Fibroblast of villous mesenchyme (primary cell): ENCODE measurements at places on chromosomes 12 and 14. TPM values are rescaled to one million over a fixed set of nuclear protein-coding genes. Genes with fewer than 3 reads are reported as not detected.
A peak's percentile ranks its signal among the peaks of the same experiment; 100 is the strongest.

DNA sequence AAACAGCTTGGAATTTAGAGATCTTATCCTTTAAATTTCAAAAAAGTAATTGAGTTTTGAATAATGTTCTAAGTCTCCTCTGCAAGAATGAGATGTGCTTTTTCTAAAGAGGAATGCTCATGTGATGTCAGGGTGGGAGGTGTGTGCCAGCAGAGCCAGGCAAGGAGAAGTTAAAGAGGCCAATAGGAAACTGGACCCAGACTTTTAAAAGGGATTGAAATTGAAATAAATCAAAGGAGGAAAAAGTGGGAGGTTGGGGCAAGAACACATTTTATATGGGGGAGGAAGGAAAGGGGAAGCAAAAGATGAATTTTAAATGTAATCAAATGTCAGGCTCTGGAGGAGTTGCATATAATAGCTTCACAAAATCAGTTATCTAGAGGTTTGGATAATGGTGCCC lies 126.1 kb downstream of the FIGNL2 start:
- no peak for DNase-seq

GRCh38 chr12:9760699-9761418 lies at the start of gene CD69:
Gene CD69, minus strand, starts transcription at chr12:9760901. Its CDS starts 81 bp downstream, at chr12:9760820.
- no peak for DNase-seq

GRCh38 chr12:72286526-72286925 lies 14.4 kb downstream of the TRHDE start:
- DNase-seq: no peak

- DNase-seq: no peak
Observed at GRCh38 chr12:26726956-26727355, 106.0 kb downstream of the ITPR2 start.

DNA sequence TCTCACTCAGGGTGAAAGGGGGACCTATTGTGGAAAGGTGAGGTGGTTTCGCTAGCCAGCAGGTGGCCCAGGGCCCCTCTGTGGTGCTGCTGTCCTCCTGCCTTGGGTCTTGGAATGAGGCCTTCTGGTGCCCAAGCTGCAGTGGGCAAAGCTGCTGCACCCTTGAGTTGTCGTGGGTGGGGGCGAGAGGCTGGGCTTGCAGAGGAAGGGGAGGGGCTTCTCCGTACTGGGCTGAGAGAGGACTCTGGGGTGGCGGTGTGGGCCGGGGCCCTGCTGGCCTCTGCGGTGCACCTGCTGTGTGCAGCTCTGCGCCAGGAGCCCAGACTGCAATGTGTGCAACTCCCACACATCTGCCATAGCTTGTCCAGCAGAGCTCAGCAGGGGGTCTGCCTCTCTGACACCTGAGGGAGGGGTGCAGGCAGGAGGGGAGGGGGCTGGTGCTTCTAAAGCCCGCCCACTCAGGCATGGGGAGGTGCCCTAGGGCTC lies 145.8 kb downstream of the KIF26A start:
- DNase-seq: no peak

GRCh38 chr12:55624056-55624455 lies 12.6 kb upstream of the OR10P1 start:
- DNase-seq: no peak

GRCh38 chr12:47408171-47408871 lies 297.5 kb downstream of the RPAP3 start:
- DNase-seq: no peak

GRCh38 chr14:52185178-52185577 lies 82.3 kb upstream of the PTGDR start:
- no peak for DNase-seq

DNA sequence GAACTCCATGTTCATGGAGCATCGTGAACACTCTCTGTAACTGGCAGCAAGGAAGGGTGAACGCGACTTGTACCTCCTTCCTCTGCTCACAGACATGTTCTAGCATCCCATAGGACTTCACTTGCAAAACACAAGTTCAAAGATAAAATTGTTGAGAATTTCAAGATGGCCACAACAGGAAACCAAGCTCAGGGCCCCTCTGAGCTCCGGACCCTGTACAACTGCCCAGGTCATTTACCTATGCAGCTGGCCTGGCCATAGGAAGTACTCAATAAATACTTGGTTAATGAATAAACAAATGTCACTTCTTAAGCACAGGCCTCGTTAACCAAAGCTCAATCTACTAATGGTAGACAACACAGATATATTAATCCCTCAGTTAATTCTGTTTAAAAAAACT lies 11.7 kb upstream of the PPP4R4 start:
- no peak for DNase-seq

- DNase-seq: no peak
Observed at GRCh38 chr12:87116780-87117179, 860.6 kb upstream of the MGAT4C start.

- DNase-seq: peak; percentile 91
Observed at GRCh38 chr12:124636138-124636978, 68.9 kb upstream of the NCOR2 start.

- DNase-seq: no peak
Observed at GRCh38 chr12:89538897-89539296, 13.1 kb upstream of the POC1B start.

DNA sequence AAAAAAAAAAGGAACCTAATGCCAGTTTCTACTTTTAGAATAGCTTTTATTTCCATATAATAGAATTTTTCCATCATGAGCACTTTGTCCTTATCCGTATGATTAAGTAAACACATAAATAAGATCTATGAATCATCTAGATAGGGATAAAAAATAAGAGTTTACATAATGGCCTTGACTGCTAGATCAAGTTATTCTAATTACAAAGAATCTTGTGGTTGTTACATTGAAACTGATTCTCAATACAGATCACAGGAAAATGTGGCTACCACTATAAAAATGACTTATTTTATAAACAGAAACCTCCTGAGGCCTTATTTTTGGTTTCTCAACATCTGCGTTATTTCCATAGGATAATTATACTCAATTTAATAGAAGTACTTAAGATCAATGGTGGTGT lies 34.4 kb upstream of the NDUFA12 start:
- DNase-seq: peak; percentile 19

DNA sequence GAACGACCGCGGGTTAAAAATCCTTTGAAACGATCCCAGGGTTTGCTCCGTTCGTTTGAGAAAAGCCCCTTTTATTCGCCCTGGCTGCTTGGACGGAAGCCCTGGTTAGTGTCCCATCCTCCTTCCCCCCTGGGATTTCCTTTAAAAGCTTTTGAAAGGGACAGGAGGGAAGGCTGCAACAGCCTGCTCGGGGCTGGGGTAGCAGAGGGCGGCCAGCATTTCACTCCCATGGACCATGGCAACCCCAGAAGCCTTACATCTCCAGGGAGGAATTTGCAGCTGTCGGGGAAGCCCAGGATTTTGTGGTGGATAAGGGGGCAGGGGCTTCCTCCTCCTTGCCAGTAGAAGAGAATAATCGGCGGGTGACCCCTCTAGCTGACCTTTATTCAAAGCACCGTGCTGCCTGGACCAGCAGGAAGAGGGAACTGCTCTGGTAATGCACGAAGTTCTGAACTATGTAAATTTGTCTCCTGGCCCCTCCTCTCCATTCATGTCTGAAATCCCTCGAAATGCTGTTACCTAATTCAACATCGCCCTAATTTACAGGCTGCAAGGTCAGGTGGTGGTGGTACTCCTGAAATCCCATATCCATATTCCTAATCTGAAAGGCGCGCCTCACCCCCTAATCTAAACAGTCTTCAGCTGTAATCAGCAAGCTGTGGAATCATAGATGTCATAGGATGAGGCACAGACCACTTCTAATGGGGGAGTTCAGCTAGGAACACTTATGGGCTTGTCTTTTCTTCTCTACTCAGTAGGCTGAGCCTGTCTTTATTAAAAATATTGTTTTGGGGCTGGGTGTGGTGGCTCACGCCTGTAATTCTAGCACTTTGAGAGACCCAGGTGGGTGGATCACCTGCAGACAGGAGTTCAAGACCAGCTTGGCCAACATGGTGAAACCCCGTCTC lies 1.0 kb upstream of the CLIP1 start:
- DNase-seq: peak; percentile 82

GRCh38 chr12:116559162-116559935 lies at the start of gene MAP1LC3B2:
Gene MAP1LC3B2, plus strand, starts transcription at chr12:116559381. Its CDS starts 16,562 bp downstream, at chr12:116575943.
- peak; percentile 87 for DNase-seq

GRCh38 chr12:92029902-92030586 lies 115.6 kb downstream of the BTG1 start:
- no peak for DNase-seq

DNA sequence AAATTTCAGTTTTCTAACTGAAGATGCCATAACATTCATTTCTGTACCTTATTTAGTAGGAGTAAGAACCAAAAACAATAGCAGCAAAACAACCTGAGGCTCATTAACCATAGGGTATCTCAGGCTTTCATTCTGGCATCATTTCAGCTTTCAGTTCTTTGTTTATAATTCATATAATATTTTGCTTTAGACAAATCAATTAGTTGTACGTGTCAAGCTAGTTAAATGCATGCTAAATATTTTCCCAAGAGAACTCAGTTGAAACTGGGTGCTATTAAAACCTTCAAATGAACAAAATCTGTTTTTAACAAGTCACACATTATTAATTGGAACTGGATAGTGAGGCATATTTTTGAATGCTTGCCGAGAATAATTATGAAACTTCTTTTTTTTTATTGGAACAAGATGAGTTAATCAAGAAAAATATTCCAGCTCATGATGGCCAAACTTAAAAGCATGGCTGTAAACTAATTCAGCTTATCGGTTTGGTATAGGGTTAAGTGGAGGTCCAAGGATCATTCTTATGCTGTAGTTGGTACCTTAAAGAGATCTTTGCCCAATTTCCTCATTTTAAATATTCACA lies 442.7 kb downstream of the BTG1 start:
- no peak for DNase-seq

DNA sequence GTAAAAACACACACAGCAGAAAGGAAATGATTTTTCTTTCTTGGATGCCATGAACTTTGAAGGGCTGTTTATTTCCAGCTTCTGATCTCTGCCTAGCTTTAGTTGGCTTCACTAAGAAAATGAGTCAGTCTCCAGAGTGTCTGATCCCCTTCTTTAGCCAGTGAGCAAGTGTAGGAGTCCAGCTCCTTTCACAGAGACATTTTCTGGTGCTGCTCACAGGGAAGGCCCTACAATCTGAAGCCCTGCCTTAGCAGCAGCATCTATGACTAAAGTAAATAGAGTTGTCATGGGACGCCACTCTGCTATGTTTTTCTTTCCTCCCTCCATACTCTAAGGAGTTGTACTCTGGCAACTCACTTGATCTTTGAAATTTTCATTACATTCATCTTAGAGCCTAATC lies 103.5 kb downstream of the RPAP3 start:
- no peak for DNase-seq

- no peak for DNase-seq
Observed at GRCh38 chr12:93358058-93358457, 19.7 kb upstream of the NUDT4 start.

GRCh38 chr12:118058881-118059280 lies 2.1 kb downstream of the WSB2 start:
- DNase-seq: no peak

DNA sequence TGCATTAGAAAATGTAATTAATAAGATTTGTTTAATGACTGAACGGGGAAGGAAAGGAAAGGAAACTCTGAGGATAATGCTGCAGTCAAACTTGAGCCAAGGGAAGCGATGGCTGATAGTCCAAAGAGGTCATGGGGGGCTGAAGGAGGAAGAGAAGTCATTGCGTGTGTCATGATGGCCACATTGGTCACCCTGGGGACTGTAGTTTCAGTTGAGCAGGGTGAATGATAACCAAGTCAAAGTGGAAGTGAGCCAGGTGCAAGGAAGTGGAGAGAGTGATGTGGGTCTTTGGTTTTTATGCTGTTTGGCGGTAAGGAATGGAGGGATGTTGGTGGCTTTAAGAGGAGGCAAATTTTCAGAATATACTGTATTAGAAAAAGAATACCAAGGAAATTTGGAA lies 21.6 kb downstream of the C12orf75 start:
- DNase-seq: no peak

- DNase-seq: no peak
Observed at GRCh38 chr14:99067141-99067920, 204.7 kb downstream of the BCL11B start.

- peak; percentile 15 for DNase-seq
Observed at GRCh38 chr14:20934148-20934762, 21.0 kb upstream of the RNASE2 start.

- no peak for DNase-seq
Observed at GRCh38 chr12:57162553-57163125, 15.2 kb upstream of the LRP1-AS start.

GRCh38 chr12:58540480-58541299 lies 379.6 kb downstream of the LRIG3 start:
- peak; percentile 92 for DNase-seq

- peak; percentile 74 for DNase-seq
Observed at GRCh38 chr14:74019408-74020137, 424 bp downstream of the BBOF1 start.

DNA sequence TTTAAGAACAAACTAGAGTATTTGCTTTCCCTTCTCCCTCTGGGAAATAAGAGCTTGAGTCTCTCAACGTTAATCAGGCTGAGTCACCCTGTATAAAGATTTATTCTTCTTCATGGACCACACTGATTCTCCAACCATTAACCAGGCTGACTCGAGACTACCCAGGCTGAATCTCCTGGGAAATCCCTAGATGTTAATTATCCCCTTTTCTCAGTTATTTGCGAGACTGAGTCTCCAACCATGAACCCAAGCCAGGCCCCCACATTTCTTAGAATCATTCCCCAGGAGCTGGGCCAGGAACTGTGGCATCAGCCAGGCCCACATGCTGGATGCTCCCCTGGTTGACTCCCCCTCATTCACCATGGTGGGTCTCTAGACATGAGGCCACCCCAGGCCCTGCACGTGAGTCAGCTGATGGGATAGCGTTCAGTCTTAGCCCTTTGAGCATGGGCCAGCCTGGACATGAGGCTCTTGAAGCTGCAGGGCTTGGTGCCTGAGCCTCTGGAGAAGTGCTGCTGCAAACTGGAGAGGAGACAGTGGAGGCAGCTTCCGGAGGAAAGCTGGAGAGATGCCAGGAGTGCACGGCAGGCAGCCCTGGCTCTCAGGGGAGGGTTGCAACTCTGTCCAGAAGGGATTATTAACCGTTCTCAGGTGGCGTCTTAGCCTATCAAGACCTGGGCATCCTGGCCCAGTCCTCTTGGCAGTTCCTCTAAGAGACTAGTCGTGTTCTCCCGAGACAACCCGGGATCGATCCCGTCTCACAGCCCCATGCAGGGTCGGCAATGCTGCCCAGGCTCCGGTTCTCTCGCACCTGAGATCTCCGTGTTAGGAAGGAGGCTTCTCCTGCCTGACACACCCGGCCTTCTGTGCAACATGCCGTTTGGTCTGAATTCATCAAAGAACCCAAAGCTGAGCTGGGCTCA lies 296.6 kb downstream of the ADGRD1 start:
- no peak for DNase-seq

ZNF605 gene
- 7.7 and 14.2 TPM in 2 replicates for total RNA-seq

IAPP gene
- total RNA-seq: not detected in 2 replicates

ANO2 gene
- 0.43 TPM in 1 of 2 replicates, not detected in the other for total RNA-seq

B4GALNT1 gene
- total RNA-seq: 3.0 and 5.2 TPM in 2 replicates

ST8SIA1 gene
- 0.43 and 1.3 TPM in 2 replicates for total RNA-seq

SLC2A3 gene
- total RNA-seq: 65.4 and 91.5 TPM in 2 replicates

GALNT16 gene
- under 0.01 TPM in 2 replicates for total RNA-seq

CHGA gene
- not detected in 2 replicates for total RNA-seq

BCL2L14 gene
- total RNA-seq: not detected in 2 replicates

TNFAIP2 gene
- total RNA-seq: 122 and 240 TPM in 2 replicates

ATF7IP gene
- total RNA-seq: 23.8 and 33.2 TPM in 2 replicates

NTS gene
- under 0.01 TPM in 2 replicates for total RNA-seq

SVOP gene
- not detected in 2 replicates for total RNA-seq

KRT73 gene
- not detected in 2 replicates for total RNA-seq

RNASE3 gene
- not detected in 2 replicates for total RNA-seq
